Stimulated activated CD8-positive, alpha-beta memory T cell treated with anti-CD3 and anti-CD28 coated beads, Interleukin-7, amount 100 ng/mL, for 24 hours (primary cell): ENCODE measurements at places on chromosomes 16 and 17.
A peak's percentile ranks its signal among the peaks of the same experiment; 100 is the strongest.

- no peak for DNase-seq
These were observed 35.1 kb downstream of the CTU2 start for GRCh38 chr16:88741368-88741767.

GRCh38 chr17:6558932-6559752 is 2.8 kb upstream of the PITPNM3 start:
- no peak for DNase-seq

DNA sequence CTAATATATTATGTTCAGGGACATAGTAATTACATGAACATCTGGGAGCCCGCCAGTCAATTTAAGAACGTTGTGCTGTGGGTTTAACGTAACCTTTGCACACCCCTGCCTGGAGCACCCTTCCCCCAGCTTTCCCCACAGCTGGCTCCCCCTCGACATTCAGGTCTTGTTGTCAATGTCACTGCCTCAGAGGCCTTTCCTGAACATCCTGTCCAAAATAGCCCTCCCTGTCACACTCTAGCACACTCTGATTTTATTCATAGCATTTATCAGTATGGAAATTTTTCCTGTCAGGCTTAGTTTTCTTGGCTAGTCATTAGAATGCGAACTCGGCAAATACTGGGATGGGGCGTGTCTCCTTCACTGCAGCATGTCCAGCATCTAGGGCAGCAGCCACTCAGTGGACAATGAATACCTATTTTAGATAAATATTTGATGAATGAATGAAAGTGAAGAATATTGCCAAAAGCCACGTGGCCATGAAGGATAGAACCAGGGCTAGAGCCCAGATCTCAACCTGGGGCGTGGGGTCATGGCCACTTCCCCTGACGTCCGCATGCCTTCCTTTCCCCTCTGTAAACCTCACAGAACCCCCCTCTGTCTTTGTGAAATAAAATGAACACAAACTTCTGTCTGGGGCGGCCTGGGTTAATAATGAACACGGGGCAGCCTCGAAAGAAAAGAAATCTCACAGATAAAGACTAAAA is 10.5 kb downstream of the PIK3R6 start:
- DNase-seq = no peak

GRCh38 chr16:52351451-52351850 is 195.5 kb downstream of the TOX3 start:
- DNase-seq = no peak

DNA sequence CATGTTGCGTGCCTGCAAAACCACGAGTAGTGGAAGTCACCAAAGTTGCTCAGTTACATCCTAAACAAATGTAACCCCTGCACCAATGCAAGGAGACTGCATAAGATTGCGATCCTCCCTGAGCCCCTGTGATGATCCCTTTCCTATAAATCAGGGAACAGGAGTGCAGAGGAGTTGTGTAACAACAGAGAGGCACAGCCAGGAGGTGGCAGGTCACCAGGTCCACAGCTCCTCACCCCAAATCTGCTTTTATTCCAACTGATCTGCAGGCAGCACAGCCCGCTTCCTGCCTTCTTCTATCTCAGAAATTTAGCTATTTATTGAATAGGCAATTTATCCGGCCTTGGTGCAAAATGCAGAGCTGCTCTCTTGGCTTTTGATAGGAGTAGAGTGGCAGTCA is 36.0 kb upstream of the MRTFB start:
- DNase-seq = no peak

GRCh38 chr16:5200123-5200522 is 102.5 kb upstream of the EEF2KMT start:
- no peak for DNase-seq

GRCh38 chr17:39198186-39198566 is 707 bp upstream of the CACNB1 start:
- no peak for DNase-seq

DNA sequence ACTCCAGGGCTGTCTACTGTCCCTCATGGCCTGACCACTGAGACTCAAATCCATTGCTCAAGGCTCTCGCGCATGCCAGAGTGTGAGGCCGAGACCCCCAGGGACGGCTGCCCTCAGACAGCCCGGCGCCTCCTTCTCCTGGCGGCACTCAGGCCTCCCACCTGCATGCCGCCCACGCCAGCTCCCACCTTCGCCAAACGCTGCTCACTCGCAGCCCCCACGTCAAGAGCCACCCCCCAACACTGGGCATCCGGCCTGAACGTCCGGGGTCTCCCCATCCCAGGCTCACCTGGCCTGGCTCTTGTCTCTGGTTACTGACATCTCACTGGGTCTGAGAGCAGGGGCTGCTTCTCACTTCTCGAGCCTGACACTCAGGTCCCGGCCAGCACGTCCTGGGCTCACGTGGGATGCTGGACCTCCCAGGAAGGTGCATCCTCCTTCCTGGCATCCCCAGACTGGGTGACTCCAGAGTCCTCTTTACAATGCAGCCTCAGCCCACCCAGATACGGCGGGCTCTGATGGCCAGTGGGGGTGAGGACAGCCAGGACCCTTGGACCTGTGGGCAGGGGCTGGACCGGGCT is 12.2 kb upstream of the CACNA1H start:
- no peak for DNase-seq

GRCh38 chr17:68200689-68201417 is 47.0 kb upstream of the AMZ2 start:
- DNase-seq = no peak

- DNase-seq = no peak
These were observed 27.1 kb downstream of the MEOX1 start for GRCh38 chr17:43634591-43635125.

GRCh38 chr17:77164483-77165091 is 23.8 kb downstream of the SEC14L1 start:
- no peak for DNase-seq

- DNase-seq = no peak
These were observed 255.3 kb downstream of the CPPED1 start for GRCh38 chr16:12548270-12548983.

DNA sequence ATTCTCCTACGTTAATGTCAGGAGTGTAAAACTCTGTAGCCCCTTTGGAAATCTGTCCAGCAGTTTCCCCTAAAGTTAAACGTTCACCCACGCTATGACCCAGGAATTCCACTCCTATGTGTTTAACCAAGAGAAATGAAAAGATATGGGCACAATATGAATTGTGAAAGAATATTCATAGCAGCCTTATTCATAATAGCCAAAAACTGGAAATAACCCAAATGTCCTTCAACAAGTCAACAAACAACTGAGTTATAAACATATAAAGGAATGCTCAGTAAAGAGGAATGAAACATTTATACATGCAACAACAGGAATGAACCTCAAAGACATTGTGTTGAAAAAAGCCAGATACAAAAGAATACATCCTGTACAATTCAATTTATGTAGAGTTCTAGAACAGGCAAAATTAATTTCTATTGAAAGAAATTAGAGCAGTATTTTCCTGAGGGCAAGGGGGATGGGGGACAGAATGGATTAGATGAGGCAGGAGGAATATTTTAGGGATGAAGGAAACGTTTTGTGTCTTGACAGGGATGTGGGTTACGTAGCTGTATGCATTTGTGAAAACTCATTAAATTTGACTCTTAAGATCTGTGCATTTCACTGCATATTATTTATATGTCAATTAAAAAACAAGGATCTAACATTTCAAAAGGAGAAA is 286.7 kb upstream of the CDH5 start:
- no peak for DNase-seq

DNA sequence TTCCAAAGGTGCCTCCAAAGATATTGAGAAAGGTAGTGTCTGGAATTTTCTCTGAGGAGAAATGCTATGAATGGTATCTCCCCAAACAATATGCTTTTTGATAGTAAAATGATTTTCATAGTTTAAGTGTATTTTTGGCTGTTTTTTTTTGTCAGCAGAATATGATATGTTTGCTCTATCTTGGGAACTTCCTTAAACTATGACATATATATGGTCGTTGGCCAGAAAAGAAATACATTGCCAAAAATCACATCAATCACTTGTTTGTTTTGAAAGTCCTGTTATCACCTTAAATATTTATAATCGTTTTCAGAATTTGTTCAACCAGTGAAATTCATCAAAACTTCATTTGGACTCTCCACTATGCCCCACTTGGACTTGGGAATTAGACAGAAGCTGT is 816.9 kb downstream of the CDH11 start:
- no peak for DNase-seq

DNA sequence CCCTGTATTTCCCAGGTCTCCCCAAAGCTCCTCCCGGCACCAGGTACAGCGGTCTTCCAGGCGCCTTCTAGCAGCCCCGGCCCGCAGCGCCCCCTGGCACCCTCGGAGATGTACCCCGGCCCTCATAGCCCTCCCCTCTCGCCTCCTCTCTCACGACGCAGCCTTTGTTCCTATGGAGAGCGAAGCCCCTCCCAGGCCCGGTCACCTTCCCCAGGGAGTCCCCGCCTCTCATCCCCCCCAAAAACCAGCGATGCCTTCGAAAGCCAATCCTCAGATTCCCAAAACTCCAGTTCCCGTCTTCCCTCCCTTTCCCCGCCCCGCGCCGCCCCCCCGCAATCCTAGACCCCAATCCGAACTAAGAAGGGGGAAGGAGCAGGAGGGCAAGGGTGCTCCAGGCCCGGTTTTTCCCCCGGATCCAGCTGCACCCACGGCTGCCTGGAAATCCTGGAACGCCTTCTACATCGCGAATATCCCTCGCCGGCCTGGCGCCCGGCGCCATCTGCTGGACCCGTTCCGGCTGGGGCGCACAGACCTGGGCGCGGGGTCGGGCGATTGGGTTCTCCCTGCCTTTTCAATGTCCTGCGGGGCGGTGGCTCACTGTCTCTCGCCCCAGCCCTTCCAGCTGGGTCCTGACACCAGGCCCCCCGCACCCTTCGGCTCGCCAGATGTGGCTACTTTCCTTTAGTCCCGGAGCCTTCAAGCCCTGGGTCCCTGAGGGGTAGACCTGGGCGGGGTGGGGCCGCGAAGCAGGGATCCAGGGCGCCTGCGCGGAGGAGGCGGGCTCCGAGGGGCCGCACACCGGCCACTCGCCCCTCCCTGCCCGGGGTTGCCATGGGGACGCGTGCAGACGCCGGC is at the start of gene DNAH2:
DNAH2 (plus strand) TSS at position 844 of the 855 bp plus-strand sequence. CDS start 1,991 bp downstream, outside the sequence.
- peak; percentile 31 for DNase-seq

DNA sequence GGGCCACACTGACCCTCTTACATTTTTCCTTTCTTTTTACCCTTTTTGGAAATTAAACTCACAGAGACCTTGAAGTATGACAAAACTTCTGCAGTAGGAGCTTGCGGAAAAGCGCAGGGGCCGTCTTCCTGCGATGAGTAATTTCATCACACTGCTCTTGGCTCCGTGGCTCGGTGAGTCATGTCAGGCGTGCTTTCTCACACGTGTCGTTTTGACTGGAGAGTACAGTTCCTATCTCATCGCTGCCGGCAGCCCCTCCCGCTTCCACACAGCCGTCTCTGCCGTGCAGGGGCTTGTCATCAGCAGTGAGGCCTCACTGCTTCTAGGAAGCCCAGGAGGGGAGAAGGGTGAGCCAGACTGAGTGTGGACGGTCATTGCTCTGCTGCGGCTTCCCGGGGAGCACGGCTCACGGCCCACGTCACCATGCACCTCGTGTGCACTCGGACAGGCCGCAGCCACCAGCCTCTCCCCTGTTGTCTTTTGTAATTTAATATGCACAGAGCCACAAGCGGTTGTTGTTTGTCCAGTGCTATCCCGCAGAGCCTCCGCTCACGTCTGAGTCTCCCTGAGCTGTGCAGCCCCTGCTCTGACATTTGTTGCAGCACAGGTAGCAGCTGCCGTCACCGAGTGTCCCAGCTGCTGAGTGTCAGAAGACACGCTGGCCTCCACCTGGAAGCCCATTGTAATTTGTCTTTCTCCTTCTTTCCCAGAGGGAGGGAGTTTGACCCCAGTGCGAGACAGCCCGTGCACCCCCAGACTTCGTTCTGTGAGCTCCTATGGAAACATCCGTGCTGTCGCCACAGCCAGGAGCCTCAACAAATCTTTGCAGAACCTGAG is 99.4 kb upstream of the CHMP6 start:
- peak; percentile 75 for DNase-seq

DNA sequence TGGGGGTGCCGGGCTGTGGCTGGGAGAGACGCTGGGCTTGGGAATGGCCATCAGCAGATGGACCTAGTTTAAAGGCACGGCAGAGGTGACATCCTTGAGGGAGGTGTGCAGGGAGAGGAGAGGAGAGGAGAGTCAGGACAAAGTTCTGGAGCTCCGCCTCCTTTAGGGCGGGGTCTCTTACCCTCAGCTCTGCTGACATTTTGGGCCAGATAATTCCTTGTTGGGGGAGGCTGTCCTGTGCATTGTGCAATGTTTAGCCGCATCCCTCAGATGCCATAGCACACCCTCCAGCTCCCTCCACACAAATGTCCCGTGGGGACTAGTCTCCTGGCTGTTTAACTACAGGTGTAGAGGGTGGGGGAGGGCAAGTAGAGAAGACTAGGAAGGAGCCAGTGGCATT is 48.3 kb downstream of the ARHGAP23 start:
- DNase-seq = no peak

DNA sequence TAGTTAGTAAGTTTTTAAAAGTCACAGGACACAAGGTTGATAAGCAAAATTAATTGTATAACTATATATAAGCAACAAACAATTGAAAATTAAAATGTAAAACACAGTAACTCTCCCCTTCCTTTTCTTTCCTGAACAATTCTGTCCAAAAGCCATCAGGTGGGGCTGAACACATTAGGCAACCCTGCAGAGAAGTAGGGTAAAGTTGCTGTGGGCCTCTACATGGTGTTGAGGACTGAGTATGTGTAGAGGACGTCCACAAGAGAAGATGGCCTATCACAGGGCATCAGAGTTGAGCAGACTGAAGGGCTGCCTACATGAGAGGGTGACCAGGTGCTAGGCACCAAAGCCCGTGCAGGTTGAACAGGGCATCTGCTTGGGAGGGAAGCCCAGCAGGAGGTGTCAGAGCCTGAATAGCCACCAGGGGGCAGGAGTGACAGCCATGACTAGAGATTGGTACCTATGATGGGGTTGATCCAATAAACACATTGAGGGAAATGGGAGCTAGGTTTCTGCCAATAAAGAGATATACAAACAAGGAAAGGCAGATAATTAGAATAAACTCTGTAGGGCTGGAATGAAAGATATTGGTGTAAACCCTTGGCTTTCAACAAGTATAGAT is 415.1 kb downstream of the NPIPA8 start:
- peak; percentile 26 for DNase-seq

GRCh38 chr17:5665164-5665563 is 80.9 kb upstream of the NLRP1 start:
- DNase-seq = no peak

GRCh38 chr16:50165473-50165872 is 12.4 kb downstream of the TENT4B start:
- no peak for DNase-seq

- no peak for DNase-seq
These were observed 291.5 kb downstream of the C16orf95 start for GRCh38 chr16:87025676-87026075.

- DNase-seq = no peak
These were observed 435.0 kb downstream of the MAF start for GRCh38 chr16:79165506-79165905.
